Naive thymus-derived CD4-positive, alpha-beta T cell (primary cell): ENCODE measurements at places on chromosomes 16 and 17. TPM values are rescaled to one million over a fixed set of nuclear protein-coding genes. Genes with fewer than 3 reads are reported as not detected.

DNA sequence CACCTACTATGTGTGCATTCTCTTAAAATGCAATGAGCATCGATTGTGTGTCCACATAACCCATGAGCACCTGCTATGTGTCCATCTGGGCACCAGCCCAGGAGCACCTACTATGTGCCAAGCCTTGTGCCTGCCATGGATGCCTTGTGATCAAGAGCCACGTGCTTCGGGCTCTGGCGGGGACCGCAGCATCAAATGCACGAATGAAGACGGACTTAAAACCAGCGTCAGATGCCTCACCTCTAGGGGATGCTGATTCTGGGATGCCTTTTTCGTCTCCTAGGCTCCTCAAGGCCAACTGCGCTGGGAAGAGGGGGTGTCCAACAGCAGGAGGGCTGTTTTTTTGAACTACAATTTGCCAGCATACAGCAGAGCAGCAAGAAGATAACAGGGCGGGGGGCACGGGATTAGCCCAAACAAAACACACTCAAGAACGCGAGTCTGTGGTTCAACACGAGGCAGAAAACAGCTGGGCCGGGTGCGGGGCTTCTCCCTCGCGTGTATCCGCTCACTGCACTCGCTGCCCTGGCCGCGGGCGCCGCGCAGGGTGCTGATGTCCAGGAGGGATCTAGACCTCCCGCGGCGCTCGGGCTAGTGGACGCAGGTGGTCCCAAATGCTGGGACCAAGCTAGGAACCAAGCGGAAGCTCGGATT lies 1.2 kb upstream of the GLIS2 start:
- DNase-seq = no peak

DNA sequence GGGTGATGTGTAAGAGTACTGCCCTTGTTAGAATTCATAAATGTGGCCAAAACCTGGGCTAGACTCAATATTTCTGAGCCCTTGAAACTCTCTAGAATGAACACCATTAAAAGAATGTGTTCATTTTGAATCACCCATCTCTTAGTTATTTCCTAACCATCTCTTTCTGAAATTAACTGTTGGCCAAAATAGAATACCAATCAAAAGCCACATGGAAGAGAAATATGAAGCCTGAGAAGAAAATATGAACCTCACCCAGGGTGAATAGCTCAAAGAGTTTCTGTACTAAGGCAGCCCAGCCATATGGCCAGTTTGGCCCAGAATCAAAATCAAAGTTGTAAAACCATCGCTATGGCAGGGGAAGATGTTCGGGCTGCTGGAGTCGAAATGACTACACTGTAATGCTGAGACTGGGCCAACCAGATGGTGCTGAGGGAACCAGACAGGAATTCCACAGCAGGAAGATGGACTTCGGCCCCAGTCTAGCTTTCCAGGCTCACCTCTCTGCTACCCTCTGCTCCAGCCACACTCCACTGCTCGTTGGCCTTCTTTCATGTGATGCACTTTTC lies 154.3 kb upstream of the ZFHX3 start:
- no peak for DNase-seq

- DNase-seq = no peak
These were observed 6.9 kb downstream of the KDM6B start for GRCh38 chr17:7840875-7841274.

GRCh38 chr17:40727447-40728231 lies 24.1 kb upstream of the KRT24 start:
- DNase-seq = no peak

- no peak for DNase-seq
These were observed at the start of gene CHRNB1 for GRCh38 chr17:7444682-7445618. TSS of gene CHRNB1 (plus strand) at chr17:7445061. CDS start at chr17:7445128, 67 bp downstream.

The RGS9 gene
- 0.69 TPM for total RNA-seq

The KRTAP2-3 gene
- total RNA-seq = not detected

The C16orf92 gene
- not detected for total RNA-seq

The OR1A1 gene
- not detected for total RNA-seq
